Stimulated activated CD8-positive, alpha-beta memory T cell treated with anti-CD3 and anti-CD28 coated beads, Interleukin-15, amount 100 ng/mL, for 1 hour (primary cell): ENCODE measurements at places on chromosomes 16 and 17.

DNA sequence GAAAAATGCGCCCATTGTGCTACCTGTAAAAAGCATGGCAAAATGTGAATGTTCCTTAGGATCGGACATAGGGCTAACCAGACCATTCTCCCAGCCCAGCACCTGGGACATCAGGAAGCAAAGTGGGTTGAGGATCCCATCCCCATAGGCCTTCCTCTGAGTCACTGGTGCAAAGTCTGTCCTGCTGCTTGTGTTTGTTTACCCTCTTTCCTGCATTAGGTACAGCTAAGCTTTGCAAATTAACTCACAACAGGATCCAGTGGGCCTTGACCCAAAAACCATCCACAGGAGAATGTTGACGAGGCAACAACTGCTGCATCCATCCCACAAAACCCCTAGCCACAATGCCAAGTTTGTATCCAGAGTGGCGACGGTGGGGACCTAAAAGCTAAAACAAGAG lies 106.2 kb downstream of the GRIN2A start:
- no peak for DNase-seq

- no peak for DNase-seq
Measured at GRCh38 chr17:44235583-44235936, 16.1 kb upstream of the UBTF start.

DNA sequence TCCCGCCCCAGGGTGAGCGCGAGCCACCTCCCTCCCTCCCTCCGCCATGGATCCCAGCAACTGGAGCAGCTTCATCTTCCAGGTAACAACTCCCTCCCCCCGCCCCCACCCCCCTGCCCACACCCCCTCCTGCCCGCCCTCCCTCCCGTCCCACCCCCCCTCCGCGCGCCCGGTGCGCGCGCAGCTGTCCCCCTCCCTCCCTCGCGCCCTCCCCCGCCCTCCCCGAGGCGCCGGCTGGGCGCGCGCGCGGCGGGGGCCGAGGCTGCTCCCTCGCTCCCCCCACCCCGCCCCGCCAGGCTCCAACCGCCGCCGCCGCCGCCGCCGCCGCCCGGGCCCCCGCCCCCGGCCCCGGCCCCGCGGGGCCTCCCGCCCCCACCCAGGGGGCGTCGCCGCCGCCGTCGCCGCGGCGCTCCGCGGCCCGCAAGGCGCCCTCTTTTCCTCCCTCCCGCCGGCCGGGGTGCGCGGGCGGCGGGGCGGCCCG lies at the start of gene MAZ:
TSS of gene MAZ (plus strand) at position 431 of the 481 bp plus-strand sequence. CDS start 173 bp downstream, outside the sequence.
- DNase-seq, result no peak

DNA sequence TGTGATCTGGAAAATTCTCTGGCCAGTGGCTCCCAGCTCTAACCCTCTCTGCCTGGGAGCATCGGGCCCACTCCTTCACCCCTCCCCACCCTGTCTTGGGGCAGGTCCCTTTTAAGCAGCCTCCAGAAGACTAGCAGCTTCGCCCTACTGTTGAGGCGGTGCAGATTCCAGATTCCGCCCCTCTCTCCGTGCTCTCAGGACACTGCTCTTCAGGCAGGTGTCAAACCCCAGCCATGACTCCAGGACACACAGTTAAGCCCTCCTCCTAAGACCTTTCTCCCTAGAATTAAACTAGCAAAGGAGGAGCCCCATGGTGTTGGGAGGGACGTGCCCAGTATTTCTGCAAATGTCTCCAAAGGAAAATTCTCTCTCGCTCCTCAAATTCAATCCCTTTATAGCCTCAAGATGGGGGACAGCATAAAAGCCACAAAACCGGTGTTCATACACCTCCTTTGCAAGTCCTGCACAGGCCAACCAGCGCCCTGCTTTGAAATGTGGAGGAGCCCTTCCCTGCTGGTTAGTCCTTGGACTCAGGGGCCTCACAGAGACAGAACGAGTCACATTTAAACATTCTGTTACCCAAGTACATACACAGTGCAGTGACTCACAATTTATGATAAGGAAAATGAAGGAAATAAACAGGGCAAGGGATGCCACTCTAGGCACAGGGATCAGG lies 7.2 kb downstream of the LPO start:
- DNase-seq, result no peak

DNA sequence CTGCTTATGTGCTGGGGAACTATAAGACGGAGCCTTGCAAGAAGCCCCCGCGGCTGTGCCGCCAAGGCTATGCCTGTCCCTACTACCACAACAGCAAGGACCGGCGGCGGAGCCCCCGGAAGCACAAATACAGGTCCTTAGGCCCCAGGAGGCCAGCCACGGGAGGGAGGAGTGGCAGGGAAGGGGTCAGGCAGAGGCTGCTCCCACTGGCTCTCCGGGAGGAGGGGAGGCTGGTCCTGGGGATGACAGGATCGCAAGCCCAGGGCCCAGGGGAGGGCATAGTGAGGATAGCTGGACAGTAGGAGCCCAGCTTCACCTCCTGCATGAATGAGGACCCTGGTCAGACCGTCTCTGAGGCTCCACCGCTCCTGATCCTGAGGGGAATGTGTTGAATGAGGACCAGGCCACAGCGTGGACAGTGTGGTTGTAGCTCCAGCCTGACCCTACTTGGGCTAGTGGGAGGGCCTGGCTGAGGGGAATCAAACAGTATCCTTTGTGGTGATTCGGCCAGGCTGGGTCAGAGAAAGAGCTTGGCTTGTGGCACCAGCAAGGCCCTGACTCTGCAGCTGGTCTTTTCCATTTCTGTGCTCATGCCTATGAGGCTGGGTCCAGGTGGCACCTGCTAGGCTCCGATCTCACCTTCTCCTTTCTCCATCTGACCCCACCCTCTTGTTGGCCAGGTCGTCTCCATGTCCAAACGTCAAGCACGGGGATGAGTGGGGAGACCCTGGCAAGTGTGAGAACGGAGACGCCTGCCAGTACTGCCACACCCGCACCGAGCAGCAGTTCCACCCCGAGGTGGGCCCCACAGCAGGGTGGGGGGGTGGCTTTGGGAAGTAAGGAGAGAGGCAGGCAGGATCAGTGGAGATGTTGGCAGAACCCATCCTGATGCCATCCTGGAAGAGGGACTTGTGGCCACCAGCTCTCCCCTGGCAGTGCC lies 28.7 kb downstream of the UNK start:
- no peak for DNase-seq

- DNase-seq, result no peak
Measured at GRCh38 chr17:7437950-7438614, 1.2 kb upstream of the FGF11 start.

DNA sequence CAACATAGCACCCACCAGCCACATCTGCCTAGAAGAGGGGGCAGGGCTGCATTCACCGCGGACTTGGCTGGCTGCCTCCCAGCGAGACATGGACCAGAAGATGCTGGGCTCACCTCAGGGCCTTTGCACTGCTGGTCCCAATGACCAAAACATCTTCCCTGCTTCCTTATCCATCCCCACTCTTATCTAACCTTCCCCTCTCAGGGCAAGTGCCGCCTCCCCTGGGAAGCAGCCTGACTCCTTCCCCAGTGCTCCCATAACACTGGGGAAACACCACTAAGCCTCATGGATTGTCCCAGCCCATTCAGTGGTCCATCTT lies 5.7 kb downstream of the TMC6 start:
- no peak for DNase-seq

- DNase-seq, result no peak
Measured at GRCh38 chr17:43140396-43141332, 15.5 kb upstream of the BRCA1 start.
